ENCODE measurements at places on chromosomes 6 and 20.

- DNase-seq = no peak
Measured at GRCh38 chr6:75612434-75612833, 10.8 kb downstream of the SENP6 start.

DNA sequence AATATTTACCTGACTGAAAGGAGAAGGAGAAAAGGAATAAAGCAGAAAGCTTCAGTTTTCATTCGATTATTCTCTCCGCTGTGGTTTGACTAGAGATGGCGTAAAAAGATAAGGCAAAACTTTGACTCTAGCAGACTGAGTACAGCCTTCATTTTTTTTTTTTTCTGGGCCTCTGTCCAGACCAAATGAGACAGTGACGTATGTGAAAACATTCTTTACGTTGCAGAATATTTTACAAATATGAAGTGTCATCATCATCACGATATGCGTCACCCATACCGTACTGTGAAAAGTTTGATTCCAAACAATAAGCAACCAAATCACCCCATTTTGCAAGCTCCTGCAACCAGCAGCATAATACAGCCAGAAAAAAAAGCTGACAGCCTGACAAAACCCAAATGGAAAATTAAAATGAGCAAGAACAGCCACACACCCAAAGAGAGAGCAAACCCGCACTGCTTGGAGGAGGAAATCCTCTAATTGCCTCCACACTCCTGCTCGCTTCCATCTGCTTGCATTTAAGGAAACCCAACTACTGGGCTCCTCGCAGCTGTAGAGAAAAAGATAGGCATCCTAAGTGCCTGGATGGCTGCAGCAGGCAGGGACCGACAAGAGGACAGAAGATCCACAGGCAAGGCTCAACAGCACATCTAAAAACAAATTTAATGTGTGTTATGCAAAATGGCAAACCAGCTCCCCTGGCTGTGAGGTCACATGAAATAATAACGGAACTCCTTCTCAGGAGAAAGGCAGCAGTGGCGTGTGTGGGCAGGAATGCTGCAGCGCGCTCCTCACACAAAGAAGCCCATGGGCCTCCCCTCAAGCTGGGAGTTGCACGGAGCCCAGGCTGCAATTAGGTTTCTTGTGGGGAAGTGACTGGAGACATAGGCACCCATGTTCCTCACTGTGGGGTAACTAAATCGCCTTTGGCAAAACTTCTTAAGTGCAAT, 113.1 kb downstream of the FYN start:
- DNase-seq = no peak

DNA sequence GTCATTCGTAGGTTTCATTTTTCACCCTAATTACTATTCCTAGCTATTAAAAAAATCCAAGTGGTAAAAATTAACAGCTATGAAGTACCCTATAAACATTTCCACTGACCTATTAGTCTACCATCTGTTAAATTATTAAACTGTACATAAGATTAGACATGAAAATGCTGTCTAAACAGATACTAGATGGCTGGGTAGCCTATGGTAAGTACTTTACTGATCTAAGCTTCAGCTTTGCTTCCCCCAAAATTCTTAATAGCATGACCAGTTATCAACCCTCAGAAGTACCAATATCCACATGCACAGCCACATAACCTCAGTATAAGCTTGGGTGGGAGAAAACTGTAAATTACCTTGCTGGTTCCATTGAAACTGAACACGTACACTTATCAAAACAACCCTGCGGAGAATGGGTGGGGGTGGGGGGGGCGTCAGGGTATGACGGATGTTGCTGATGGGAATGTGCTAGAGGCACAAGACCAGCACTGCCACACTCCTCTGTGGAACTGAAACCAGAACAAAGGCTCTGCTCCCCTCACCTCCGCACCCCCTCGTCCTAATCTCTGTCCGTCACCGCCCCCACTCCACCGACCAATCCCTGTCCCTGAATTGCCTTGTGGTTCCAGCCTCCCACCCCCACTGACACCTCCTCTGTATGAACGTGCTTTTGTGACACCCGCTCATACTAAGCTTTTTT, 45.3 kb downstream of the B4GALT5 start:
- peak; percentile 89 for DNase-seq

- no peak for DNase-seq
Measured at GRCh38 chr6:166614589-166614988, 12.5 kb downstream of the RPS6KA2 start.

GRCh38 chr6:45495429-45496084, 117.8 kb upstream of the SUPT3H start:
- DNase-seq = peak; percentile 30

GRCh38 chr6:5067305-5067704, 17.8 kb upstream of the PPP1R3G start:
- DNase-seq = no peak

- no peak for DNase-seq
Measured at GRCh38 chr6:111381123-111381522, 101.9 kb downstream of the REV3L start.

DNA sequence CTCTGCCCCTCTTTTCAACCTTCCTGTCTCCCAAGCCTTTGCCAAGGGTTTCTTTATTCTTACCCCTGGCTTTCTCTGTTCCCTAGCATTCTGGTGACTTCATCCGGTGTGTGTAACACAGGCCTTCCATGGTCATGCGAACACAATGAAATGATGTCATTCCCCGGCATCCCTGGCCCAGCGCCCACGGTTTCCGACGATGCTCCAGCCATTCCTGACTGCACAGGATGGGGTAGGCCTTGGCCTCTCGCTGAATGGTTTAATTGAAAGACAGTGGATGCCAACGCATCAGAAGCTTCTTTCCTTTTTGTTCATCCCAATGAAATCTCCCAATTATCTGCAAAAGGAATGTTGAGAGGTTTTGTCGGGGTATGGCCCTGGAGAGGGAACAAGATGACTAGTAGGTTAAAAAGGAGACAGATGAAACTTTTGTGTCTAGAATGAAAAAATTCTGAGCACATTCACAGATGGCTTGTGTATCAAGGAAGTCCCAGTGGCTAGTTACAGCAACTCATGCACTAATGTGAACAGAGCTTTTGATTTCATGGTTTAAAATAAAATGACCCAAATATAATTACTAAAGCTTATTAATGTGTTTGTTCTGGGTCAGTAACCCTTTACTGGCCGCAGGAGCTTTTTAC, 655.0 kb downstream of the QKI start:
- DNase-seq = no peak

- DNase-seq = no peak
Measured at GRCh38 chr6:37487591-37488380, 11.9 kb downstream of the CCDC167 start.

DNA sequence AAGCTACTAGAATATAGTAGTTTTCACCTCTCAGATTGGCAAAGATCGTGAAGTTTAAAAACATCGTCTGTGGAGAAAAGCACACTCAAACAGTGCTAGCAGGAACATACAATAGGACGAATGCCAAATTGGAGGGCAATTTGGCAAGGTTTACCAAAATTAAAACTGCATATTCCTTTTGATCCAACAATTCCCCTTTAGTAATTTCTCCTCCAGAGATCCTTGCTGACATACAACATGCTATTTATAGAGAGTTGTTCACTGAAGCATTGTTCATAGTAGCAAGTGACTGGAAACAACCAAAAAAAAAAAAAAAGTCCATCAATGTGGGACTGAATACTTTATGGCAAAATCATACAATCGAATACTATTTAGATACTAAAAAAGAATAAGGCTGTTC, 202.2 kb downstream of the ATXN1 start:
- DNase-seq = no peak

- DNase-seq = peak; percentile 67
Measured at GRCh38 chr6:63598049-63599036, 26.1 kb downstream of the LOC128125822 start.
